CD4-positive, alpha-beta memory T cell (primary cell): ENCODE measurements at places on chromosomes 4 and X.

DNA sequence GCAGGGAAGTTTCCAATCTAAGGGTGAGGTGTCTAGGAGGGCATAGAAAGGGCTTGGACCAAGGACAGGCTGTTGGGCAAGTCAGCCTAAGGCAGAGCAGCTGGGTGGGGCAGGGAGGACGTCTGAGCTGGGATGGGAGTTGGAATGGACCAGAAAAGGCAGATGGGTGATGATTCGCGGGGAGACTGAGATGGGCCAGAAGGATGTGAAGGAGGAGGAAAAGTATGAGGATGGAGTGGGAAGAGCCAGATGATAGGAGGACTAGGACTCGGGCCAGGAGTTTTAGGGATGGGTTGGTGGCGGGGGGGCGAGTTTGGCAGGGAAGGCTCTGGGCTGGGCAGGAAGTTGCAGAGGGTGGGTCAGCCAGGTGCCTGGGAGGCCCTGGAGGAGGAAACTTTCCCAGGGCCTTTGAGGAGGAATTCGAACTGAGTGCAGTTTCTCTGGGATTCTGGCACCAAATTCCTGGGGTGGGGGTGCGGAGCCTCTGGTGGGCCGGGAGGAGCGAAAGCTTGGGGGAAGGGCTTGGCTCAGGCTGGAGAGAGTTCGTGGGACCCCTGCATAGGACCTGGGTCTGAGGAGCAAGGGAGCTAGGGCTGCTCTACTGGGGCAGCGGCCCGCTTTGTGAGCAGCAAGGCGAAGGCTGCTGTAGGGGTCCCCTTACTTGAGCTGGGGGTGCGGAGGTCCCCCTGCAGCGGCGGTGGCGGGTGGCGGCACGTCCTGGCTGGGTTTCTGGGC, 8.7 kb upstream of the TIMP1 start:
- DNase-seq = no peak

GRCh38 chr4:12375805-12376204, 947.1 kb upstream of the HS3ST1 start:
- DNase-seq = no peak

DNA sequence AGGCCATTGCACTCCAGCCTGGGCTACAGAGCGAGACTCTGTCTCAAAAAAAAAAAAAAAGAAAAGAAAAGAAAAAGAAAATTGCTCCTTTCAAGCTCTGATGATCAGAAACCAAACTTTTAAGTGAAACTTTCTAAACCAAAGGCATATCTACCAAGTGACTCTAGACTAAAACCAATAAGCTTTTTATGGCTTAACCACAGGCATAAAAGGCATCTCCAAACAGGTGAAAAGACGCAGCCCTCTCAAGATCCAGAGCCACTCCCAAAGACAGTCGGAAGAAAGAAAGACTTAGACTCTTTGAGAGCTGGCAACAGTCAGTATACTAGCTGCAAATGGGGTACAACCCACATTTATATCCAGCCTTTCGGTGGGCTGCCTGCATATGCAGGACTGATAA, 117.1 kb upstream of the AP1S2 start:
- no peak for DNase-seq

- no peak for DNase-seq
Observed at GRCh38 chr4:82809619-82810018, 11.0 kb upstream of the SCD5 start.

DNA sequence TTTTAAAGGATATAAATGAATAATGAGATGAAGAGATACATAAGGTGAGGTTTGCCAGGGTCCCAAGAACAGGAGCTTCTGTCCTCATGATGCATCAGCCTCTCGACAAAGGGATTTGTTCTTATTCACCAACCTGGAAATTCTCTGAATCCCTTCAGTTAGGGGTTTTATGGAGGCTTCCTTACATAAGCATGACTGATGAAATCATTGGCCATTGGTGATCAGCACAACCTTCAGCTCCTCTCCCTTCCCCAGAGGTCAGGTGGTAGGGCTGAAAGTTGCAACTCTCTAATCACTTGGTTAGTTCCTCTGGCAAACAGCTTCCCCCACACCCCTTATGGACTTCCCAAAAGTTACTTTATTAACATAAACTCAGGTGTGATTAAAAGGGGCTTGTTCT, 222.0 kb downstream of the SPRY1 start:
- no peak for DNase-seq

DNA sequence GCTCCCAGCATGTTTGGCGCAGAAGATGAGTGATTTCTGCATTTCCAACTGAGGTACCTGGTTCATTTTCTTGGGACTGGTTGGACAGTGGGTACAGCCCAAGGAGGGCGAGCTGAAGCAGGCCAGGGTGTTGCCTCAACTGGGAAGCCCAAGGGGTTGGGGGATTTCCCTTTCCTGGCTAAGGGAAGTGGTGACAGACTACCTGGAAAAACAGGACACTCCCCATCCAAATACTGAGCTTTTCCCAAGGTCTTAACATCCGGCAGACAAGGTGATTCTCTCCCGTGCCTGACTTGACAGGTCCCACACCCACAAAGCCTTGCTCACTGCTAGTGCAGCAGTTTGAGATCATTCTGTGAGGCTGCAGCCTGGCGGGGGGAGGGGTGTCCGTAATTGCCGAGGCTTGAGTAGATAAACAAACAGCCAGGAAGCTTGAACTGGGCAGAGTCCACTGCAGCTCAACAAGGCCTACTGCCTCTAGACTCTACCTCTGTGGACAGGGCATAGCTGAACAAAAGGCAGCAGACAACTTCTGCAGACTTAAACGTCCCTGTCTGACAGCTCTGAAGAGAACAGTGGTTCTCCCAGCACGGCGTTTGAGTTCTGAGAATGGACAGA, 307.7 kb upstream of the ARSJ start:
- DNase-seq = no peak

GRCh38 chr4:16122308-16122711, 38.5 kb upstream of the PROM1 start:
- no peak for DNase-seq

DNA sequence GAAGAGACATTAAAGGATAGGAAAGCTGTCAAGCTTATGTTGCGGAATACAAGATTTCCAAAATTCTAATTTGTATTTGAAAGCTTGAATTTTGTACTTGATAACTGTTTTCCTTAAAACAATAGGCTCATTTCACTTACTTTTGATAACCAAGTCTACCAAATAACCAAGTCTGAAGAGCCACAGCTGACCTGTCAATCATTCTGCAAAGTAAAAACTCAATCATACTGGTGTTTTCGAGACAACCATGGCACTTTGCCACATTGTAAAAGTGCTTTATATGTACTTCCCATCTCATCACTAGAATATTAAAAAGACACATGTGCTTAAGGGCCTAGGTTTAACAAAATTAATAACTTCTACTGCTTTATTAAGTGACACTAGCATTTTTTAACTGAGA, 47.9 kb downstream of the LEF1 start:
- no peak for DNase-seq

- no peak for DNase-seq
Observed at GRCh38 chr4:8560265-8561047, 19.7 kb upstream of the GPR78 start.

DNA sequence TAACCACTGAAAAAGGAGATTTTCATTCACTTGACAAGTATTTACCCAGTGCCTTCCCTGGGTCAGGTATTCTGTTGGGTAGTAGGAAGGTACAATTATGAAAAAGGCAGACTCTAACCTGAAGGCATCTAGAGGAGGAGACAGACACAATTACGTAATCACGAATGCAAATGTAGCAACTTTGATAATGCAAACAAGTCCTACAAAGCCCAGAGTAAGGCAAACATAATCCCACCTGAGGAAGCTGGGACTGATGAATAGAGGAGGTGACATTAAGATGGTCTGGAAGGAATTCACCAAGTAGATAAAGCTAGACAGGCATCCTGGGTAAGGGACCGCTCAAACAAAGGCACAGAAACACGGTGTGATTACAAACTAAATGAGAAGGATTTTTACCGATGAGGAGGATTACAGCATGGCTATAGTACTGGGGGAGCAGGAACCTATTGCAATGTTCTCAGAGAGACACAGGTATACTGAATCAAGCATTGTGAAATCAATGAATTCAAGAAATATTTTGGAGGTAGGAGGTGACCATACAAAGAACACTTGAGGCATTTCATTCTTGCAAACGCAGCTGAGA, 37.1 kb downstream of the TMEM150C start:
- no peak for DNase-seq

- DNase-seq = no peak
Observed at GRCh38 chr4:77617203-77617602, 11.6 kb downstream of the CXCL13 start.

- no peak for DNase-seq
Observed at GRCh38 chrX:109533631-109534030, 3.0 kb upstream of the NXT2 start.

GRCh38 chr4:153241970-153242838, 38.0 kb downstream of the TRIM2 start:
- DNase-seq = no peak
